ENCODE measurements at places on chromosomes 11 and 22.

- DNase-seq, result peak; percentile 77
Measured at GRCh38 chr11:34960277-34960676, 43.9 kb downstream of the PDHX start.

DNA sequence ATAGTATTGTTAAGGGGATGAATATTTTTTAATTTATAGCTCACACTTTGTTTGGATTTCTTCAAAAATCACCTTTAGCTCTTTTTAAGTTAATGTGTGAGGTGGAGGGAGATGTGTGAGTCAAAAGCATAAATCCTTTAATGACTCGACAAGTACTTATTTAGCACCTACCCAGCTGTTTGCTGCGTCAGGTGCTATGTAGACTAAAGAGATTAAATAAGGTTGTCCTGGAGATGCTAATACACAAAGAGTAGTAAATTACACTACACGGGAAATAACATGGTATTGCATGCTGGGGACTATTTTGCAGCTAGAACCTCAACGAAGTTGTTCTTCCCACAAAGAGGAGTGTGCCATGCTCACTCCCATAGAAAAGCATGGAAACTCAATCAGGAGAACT is 583.3 kb upstream of the TENM4 start:
- DNase-seq, result no peak

DNA sequence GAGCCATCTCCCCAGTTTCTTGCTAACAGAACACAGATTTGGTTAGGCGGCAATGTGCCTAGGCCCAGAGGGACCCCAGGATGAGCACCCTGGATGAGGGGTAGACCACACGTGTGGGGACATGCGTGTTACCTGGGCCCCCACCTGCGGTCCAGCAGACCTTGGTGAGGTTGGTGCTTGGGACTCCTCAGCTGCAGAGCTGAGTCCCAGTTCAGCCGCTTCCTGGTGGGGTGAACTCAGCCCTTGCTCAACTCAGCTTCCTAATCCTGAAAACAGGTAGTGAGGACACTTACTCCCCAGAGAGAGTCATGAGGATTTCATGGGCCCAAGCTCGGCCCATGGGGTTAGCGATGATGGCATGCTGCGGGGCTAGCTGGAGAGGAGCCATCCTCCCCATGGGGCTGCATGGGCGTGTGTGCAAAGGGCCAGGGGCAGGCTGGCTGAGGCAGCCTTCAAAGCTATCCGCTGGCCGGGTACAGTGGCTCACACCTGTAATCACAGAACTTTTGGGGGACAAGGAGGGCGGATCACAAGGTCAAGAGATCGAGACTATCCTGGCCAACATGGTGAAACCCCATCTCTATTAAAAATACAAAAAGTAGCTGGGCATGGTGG is 46.9 kb upstream of the SHISAL1 start:
- no peak for DNase-seq

- DNase-seq, result no peak
Measured at GRCh38 chr22:42742940-42743339, 22.3 kb upstream of the A4GALT start.

DNA sequence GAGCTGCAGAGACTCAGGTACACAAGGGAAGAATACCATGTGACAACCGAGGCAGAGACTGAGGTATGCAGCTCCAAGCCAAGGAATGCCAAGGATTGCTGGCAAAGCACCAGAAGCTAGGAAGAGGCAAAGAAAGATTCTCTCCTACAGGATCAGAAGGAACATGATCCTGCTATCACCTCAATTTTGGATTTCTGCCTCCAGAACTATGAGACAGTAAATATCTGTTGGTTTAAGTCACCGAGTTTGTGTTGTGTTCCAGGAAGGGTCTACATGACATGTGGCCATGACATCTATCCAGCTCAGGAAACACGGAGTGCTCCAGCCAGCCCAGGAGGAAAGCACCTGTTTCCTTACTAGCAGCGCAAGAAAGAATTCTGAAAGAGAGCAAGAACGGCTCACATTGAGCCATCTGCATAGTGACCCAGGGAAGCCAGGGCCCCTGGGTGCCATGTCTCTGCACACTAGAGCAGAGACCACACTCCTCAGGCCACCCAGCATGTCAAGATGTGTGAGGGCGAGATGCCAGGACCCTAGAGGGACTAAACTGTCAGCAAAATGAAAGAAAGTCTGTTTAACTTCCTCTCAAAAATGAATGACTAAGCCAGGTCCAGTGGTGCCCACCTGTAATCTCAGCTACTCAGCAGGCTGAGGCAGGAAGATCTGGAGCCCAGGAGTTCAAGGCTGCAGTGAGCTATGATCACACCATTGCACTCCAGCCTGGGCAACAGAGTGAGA is 35.6 kb upstream of the GALNT18 start:
- DNase-seq, result no peak

GRCh38 chr22:28822930-28823551 is 22.7 kb upstream of the XBP1 start:
- DNase-seq, result peak; percentile 35

- DNase-seq, result no peak
Measured at GRCh38 chr22:42950281-42950680, 64.7 kb downstream of the PACSIN2 start.

DNA sequence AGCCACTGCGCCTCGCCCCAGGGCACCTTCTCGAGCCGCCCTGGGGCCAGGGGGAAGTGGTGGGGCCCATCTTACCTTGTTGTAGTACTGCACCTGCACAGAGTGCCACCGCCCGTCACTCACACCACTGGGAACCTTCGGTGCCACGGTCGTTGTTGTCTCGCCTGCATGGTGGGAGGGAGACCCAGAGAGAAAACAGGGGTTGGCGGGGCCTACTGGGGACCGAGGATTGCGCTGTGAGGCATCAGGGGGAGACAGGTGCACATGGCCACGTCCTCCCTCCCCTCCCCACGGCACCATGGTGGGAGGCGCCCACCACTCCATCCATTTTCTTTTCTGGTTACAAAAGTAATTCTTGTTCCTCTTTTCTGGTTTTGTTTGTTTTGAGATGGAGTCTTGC is 97.8 kb downstream of the TRMU start:
- DNase-seq, result no peak

DNA sequence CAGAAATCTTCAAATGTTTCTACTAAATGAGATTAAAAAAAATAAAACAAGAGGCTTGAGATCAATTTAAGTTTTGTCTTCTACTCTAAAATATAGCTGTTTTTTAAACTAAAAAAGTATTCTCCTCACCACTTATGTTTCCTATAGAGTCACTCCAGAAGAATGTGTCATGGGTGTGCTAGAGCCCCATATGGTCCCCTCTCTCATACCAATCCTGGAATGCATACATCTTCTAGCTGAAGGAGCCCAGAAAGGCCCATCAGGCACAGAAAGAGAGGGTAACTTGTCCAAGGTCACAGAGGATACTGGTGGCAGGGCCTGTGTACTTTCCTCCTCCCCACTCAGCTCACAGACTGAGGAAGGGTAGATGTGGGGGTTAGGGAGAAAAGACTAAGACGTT is 34.4 kb downstream of the RELT start:
- DNase-seq, result no peak

GRCh38 chr11:69841859-69842698 is 22.9 kb upstream of the FGF3 start:
- DNase-seq, result no peak

GRCh38 chr22:25023879-25024278 is 71.4 kb downstream of the KIAA1671 start:
- no peak for DNase-seq

- DNase-seq, result no peak
Measured at GRCh38 chr11:14114269-14114668, 151.7 kb downstream of the SPON1 start.

DNA sequence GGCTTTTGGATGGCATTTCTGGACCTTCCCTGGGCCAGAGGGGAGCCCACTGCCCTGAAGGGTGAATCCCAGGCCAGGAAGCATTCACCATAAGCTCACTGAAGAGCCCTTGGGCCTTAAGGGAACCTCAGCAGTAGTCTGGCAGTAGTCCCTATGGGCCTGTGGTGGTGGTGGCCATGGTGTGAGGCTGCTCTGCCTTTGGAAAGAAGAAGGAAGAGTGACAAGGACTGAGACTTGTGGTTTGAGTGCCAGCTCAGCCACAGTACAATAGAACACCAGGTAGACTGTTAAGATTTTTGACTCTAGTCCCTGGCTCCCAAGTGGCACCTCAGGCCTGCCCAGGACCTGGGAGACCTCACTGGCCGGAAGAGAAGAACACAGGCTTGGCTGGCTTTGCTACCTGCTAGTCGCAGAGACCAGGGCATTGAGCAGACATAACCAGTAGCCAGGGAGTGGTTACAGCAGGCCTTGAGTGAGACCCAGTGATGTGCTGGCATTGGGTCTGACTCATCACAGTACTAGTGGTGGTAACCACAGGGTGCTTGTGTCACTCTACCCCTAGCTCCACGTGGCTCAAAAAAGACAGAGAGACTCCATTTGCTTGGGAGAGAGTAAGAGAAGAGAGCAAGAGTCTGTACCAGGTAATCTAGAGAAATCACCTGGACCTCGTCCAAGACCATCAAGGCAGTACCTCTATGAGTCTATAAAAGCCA is 259.8 kb upstream of the BLID start:
- no peak for DNase-seq

DNA sequence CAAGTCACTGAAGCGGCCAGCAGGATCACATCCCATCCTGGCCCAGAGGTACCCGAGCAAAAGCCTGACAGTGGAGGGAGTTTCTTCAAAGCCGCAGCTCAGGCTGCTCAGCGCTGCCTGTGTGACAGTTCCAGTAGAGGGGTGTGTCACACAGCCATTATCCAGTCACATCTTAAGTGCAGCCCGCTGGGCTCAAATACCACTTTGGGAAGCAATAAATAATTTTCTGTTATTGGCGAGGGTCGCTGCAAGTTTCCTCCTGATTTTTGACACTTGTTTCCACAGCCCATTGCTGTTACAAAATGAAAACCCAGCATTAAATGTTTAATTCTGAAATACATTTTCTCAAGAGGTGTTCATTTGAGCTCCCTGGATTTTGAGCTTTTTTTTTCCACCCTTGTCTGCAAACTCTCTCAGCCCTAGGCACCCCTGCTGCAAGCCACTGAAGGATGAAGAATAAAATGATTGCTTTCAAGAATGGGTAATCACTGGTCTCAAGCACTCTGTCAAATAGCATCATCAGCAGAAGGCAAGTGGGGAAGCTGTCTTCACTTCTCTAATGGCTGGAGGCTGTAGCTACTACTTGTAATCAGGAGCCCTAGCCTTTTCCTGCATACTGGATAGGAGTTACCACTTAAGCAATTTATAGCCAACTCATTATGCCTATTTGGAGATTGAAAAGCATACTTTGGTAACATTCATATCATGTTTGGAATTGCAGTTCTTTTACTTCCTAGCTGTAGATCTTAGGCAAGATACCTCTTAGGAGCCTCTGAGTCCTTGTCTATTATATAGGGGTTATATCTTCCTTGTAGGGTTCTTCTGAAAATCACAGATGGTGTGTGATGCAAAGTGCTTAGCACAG is 373.7 kb downstream of the METTL15 start:
- no peak for DNase-seq

- DNase-seq, result no peak
Measured at GRCh38 chr11:34300926-34301295, 56.9 kb downstream of the ABTB2 start.

- DNase-seq, result no peak
Measured at GRCh38 chr11:19200410-19201201, 1.2 kb downstream of the CSRP3 start.

GRCh38 chr11:21430537-21430936 is 761.2 kb downstream of the NELL1 start:
- DNase-seq, result no peak

- no peak for DNase-seq
Measured at GRCh38 chr11:69877235-69877634, 58.0 kb upstream of the FGF3 start.

GRCh38 chr11:6747097-6747668 is 24.6 kb downstream of the OR2AG2 start:
- no peak for DNase-seq

- DNase-seq, result no peak
Measured at GRCh38 chr11:108197351-108197750, 25.1 kb downstream of the NPAT start.

GRCh38 chr11:131121426-131122333 is 205.4 kb upstream of the SNX19 start:
- DNase-seq, result no peak

GRCh38 chr11:72614381-72614780 is 59.8 kb downstream of the PDE2A start:
- no peak for DNase-seq

DNA sequence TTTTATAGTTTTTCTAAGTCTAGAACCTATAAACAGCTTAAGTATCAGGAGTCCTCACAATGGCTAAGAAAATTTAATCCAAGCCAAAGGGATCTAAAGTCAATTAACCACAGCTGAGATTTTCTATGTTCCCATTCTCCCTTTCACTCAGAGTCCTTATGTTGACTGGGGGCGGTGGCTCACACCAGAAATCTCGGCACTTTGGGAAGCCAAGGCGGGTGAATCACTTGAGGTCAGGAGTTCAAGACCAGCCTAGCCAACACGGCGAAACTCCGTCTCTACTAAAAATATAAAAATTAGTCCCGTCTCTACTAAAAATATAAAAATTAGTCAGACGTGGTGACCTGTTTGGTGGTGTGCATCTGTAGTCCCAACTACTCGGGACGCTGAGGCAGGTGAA is 6.9 kb downstream of the RDX start:
- DNase-seq, result no peak

Data from NCI-H1105 (cell line).